ENCODE measurements at places on chromosomes 7 and 10. TPM values are rescaled to one million over a fixed set of nuclear protein-coding genes. Genes with fewer than 3 reads are reported as not detected.

DNA sequence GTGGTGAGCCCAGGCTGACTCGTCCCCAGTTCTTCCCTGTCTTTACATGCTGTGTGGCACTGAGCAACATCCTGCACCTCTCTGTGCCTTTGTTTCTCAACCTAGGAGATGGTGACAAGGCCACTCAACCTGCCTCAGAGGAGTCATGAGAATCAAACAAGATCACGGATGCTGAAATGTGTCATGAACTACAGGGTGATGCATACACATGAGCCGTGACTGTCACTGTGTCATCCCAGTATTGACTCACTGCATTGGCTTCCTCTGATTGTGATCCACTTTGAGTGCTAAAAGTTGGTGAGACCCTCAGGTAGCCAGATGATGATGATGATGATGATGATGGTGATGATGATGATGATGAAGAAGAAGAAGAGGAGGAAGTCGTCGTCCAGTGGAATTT, 11.5 kb downstream of the C10orf71 start:
- H3K36me3 ChIP-seq: no peaks in the 10 kb centered on the region
- DNase-seq: no peak

DNA sequence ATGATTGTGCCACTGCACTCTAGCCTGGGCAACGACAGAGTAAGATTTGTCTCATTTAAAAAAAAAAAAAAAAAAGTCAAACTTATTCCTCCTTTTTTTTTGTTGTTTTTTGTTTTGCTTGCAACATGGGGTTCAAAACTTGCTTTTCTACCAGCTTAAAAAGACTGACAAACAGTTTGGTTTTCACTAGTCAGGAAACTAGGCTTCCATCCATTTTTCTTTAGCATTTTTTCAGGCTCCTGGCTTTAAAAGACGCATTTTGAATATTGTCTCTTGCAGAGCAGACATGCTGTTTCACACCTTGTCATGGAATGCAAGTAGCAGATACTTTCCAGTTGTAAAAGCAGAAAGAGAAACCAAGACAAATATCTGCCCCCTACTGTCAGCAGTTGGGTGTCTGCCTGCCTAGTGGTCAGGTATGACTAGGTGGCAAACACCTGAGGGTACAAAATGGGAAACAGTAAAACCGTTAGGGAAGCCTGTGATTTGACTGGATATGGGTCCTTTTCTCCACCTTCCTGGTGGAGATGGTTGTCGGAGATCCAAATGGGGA, 139.9 kb downstream of the CCDC71L start:
- no peak overlapping the region for H3K4me3 ChIP-seq
- H3K27me3 ChIP-seq: peaks cover 30% of the 10 kb centered on the region
- no peak overlapping the region for H3K27ac ChIP-seq
- H3K4me1 ChIP-seq: no peaks in the 10 kb centered on the region
- DNase-seq: no peak

The IQUB gene
- 0.56 TPM for total RNA-seq

The CDC14C gene
- total RNA-seq: not detected

The ADAMTS14 gene
- 0.30 TPM for total RNA-seq

The GSAP gene
- 2.1 TPM for total RNA-seq

The HECTD2 gene
- total RNA-seq: 23.2 TPM

The ASB10 gene
- total RNA-seq: not detected

Data from neural crest cell (in vitro differentiated cells).